Neural crest cell (in vitro differentiated cells): ENCODE measurements at places on chromosomes 7 and 10. TPM values are rescaled to one million over a fixed set of nuclear protein-coding genes. Genes with fewer than 3 reads are reported as not detected.

The DPYSL4 gene
- total RNA-seq = 145 and 155 TPM in 2 replicates

The ANXA7 gene
- total RNA-seq = 48.1 and 48.8 TPM in 2 replicates

The COL13A1 gene
- 8.1 and 9.5 TPM in 2 replicates for total RNA-seq

The TMEM196 gene
- total RNA-seq = 0.55 and 0.65 TPM in 2 replicates

The MUC3A gene
- total RNA-seq = 0.16 TPM in 1 of 2 replicates, not detected in the other

The AGAP9 gene
- 12.2 and 12.8 TPM in 2 replicates for total RNA-seq

The SPDYE3 gene
- not detected in 2 replicates for total RNA-seq

The UFSP1 gene
- 4.4 and 4.6 TPM in 2 replicates for total RNA-seq

The FEZF1 gene
- total RNA-seq = not detected in 2 replicates

The TMEM229A gene
- total RNA-seq = 10.3 and 10.9 TPM in 2 replicates
